ENCODE measurements at places on chromosomes 4 and X.

DNA sequence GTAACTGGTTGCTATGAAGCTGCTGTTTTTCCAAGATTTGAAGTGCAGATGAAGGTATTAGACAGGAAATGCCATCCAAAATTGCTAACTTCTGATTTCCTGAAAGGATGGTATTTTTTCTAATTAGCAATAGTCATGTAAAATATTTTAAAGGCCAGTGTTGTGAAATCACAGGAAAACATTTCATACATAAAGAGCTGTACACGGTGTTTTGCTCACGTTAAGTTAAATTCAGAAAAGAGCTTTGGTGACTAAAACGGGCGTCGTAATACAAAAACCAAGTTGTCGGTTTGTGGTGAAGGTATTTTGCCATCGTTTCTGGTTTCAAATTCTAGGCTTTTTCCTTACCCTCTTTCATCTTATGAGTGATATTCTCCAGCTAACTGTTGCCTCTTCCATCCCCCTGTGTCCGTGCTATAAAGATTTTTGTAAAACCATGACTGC, 39.8 kb downstream of the AFF1 start:
- DNase-seq, result no peak

DNA sequence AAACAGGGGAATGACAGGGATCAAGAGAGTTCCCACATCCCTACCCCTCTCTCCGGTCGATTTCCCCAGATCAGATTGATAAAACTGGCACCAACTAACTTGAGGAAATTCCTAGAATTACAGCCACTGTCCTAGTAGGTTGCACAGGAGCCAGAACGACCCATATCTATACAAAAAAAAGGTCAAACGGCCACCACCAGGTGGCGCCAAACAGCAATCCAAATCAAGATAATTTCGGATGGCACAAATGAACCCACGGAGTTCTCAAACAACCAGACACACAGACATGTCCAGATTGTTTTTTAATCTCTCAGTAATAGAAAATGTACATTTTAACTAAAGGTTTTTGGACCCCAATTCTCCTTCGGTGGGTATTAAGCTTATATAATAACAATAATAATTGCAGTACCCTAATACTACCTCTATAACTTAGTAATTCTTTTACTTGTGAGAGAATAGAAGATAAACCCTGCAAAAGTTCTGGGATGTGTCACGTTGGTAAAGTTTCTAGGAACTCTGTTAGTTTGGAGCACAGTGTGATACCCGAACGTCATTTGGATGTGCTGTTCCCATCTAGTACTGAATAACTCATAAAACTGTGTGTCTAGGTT, 212.6 kb downstream of the SPOCK3 start:
- DNase-seq, result peak; percentile 11

DNA sequence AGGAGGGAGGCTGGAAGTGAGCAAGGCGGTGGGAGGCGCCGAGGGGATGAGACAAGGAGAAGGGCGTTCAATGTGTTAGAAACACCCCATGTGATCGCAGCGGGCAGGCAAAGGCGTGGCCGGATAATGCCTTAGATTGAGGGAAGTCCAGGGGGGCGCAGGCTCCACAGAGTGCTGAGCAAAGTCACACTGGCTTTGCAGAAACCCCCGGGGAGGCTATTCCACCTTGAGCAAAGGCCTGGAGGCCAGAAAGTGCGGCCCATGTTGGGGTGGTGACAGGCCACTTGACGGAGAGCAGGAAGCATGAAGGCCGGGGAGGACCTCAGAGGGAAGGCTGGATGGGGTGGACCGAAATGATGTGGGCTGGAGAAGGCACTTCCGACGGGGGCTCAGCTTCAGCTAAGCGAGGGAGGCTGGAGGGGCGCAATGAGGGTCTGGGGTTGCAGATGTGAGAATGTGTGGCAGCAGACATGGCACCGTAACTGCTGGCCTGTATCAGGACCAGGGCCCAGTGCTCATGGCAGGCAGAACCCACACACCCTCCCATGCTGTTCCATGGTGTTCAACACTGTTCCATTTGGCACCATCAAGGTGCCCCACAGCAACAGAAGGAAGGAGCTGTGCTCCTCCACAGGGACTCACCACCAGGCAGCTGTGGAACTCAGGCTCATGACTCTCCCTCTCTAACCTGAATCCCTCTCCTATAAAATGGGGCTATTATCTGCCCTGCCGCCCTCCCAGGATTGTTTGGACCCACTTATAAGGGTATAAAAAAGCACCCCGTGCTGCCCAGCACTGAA, 50.3 kb downstream of the HMX1 start:
- no peak for DNase-seq

DNA sequence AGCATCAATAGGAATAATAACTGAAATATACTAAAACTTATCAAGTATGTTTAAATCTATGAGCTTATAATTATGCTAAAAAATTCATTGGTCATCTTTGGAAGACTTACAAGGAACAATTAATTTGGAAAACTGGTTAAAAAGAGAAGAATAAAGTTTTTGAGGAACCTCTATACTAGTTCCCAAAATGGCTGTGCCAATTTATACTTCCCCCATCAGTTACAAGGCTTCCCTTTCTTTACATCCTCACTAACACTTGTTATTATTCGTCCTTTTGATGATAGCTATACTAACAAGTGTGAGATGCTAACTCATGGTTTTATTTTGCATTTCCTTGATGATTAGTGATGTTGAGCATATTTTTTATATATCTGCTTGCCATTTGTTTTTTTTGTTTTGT, 17.1 kb downstream of the OGT start:
- DNase-seq, result no peak

DNA sequence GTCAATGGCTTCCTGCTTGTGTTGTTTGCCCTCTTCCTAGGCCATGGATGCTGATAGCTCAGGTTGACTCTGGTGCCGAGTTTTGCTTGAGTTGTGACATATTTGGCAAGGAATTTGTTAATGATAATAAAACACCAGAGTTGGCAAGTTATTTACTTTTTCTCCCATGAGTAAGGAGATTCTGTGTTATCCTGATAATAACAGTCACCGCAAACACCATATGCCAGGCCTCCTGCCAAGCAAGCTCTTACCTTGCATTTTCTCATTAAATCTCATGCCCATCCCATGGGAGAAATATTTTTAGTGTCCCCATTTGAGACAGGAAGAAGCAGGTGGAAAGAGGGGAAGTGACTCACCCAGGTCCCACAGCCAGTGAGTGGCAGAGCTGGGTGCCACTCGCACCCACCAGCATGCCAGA, 67.4 kb upstream of the CLCN4 start:
- no peak for DNase-seq

DNA sequence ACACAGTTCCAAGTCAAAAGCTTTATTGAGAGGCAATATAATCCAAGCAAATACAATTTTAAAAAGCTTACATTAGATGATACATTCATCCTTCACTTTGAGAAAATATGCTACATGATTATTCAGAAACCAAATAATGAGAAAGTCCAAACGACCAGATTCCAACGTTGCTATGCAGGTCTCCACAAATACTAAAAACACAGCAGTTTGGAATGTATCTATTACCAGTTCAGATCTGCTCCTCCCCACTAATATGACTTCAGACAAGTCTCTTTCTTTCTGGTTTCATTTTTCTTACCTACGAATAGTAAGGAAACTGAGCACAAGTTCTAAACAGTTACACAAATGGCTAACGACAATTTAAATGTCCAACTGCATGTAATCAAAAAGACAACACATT, 9.5 kb downstream of the NAF1 start:
- peak; percentile 9 for DNase-seq

DNA sequence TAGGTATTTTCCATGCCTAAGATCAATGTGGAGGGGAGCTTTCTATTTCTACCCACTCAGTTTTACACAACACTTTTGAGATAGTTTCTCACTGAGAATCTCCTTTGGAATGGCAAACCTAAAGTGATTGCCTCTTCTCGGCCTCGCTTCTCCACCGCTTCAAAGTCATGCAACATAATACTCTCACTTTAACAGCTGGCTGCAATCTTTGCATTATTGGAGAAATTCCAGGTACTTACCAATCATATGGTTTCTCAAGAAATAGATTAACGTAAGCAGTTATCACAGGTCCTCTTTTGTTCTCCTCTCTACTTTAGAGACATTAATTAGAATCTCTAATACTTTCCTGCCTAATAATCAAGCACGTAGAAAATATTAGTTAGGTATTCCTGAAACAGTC, 3.7 kb upstream of the IL13RA2 start:
- no peak for DNase-seq

DNA sequence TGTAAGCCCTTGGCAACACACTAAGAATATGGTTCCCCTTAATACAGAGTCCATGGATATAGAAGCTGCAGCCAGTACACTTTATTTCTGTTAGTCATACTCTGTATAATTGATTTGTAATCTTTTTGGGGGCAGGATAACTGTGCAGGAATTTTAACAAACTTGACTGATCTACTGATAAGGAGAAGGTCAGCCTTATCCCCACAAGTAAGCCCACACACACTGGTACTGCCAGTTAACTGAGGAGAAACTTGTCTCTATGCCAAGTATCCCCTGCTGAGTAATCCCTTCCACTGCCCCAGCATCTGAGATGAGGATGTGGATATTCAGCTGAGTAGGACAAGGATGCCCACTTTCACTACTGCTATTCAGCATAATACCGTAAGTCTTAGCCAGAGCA, 154.9 kb upstream of the CXXC4 start:
- no peak for DNase-seq

GRCh38 chr4:185435466-185435865, 9.7 kb upstream of the UFSP2 start:
- no peak for DNase-seq

DNA sequence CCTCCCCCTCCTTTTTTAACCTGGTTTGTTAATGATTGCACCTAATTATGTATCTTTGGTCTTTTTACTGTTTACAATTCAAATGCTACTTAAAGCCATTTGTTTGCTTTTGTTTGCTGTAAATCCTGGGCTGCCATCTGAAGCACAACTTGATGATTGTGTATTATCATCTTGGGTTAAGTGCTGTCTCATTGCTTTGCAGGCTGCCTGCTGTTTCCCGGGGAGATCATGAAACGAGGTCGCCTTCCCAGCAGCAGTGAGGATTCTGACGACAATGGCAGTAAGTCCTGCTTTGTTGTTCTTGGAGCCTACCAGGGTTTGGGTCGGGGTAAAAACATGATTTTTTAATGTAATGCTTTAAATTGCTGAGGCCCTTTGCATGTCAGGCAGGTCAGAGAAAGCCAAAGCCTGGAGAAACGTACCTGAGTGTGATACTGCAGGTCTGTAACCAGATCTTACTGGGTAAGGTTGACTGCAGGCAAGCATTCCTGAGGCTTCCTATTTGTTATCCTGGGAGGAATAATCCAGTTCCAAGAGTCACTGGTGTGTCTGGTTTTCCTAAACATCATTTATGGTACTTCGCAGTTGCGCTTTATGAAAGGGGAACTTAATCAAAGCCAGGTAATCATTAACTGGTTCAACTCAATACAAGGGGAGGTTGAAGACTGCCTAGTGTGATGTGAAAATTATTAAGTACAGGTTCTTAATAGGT, 22.2 kb downstream of the JADE1 start:
- no peak for DNase-seq

DNA sequence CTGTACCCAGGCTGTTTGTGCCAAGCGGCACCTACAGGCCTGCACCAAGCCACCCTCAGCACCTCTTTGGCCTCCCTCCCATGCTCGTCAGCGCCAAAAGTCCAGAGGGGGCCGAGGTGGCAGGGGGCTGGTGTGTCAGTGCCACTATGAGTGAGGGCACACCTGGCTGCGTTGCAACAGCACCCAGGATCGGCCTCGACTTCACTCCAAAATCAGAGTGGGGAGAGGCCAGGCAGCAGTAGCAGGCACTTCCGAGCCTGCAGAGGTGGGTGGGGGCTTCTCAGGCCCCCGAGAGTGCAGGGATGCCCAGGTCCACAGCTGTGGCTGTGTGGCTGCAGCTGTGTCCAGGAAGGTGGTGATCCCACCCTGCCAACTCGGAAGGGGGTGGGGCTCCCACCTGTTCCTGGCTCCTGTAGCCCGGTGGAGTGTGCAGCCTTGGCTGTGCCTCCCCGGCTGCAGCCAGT, 58.5 kb downstream of the PPA2 start:
- no peak for DNase-seq

DNA sequence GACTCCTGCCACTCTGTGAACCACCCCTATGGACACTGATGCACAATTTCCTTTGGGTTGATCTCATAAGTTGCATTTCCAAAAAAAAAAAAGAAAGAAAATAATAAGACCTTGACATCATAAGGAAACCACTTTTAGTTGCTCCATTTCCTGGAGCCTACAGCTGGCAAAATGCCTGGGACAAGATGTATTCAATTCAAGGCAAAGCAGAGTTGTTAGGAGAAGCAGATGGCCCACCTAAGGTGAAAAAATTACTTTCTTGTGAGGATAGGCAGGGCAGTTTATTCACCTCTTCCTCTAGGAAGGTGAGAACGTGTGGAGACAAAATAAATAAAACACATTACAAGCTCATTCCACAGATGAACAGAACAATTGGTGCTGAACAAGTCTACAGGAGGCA, 14.1 kb upstream of the SCRG1 start:
- DNase-seq, result no peak

DNA sequence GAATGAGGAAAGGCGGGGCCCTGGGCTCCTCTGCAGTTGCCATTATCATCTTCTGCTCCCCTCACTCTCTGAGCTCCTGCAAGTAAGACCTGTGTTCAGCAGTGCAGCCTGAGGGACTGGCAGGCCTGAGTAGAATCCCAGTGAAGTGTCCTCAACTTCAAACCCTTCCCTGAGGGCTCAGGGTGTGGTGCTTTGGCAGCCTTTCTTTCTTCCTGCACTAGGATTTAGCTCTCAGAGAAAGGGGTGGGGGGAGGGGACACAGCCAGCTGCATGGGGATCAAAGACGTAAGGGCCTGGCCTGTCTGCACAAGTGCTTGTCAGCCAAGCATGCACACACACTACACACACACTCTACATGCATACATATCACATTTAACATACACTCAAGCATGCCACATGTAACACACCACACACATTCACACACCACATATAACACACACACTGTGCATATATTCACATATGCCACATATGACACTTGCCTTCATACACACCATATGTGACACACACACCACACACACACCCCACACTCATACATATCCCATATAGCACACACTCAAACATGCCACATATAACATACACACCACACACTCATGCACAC, 223.4 kb upstream of the RPL34 start:
- DNase-seq, result no peak

Measured in HTR-8/SVneo (cell line).